COR-L47 (cell line): ENCODE measurements at places on chromosomes 5 and 9.
A peak's percentile ranks its signal among the peaks of the same experiment; 100 is the strongest.

DNA sequence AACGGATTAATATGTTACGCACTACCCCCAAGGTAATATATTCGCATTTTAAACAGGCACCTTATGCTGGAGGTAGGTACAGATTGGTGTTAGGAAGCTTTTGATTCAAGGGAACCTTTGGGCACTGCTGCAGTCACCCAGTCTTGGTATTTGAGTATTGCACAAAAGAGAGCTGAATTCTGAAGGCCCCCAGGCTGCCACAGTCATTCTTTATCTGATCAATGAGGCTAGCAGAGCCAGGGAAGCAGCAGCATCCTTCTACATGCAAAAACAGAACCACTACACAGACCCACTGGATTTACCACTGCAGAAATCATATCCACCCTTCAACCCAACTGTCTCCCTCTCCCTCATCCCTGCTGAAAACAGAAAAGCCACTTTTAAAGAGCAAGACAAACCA is 121.2 kb upstream of the GRIN3A start:
- DNase-seq, result no peak

GRCh38 chr5:138979684-138980280 is 104.6 kb upstream of the LRRTM2 start:
- DNase-seq, result no peak

- no peak for DNase-seq
Observed at GRCh38 chr9:68507130-68507805, 33.4 kb downstream of the TMEM252 start.

GRCh38 chr5:75412111-75412990 is 75.3 kb downstream of the HMGCR start:
- DNase-seq, result no peak

DNA sequence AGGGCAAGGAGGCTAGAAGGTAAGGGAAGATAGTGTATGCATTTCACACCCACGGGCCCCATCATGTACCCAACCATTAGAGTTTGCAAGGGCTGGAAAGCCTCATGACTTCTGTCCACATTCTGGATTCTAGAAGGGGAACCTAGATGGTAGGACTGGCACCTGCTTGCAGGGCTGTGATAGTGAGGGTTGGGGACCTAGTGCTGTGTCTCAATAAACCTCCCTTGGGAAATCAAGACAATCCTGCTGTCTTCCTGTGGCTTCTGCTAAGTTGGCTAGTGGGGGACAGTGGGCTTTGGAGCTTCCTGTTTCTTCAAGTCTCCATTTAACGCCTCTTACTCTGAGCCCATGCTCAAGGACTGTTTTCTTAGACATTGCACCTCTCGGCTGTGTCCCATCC is 43.6 kb upstream of the SYNPO start:
- no peak for DNase-seq

- no peak for DNase-seq
Observed at GRCh38 chr5:57383093-57383861, 99.3 kb downstream of the ACTBL2 start.

GRCh38 chr9:83287021-83287420 is 224.1 kb upstream of the RASEF start:
- DNase-seq, result no peak

DNA sequence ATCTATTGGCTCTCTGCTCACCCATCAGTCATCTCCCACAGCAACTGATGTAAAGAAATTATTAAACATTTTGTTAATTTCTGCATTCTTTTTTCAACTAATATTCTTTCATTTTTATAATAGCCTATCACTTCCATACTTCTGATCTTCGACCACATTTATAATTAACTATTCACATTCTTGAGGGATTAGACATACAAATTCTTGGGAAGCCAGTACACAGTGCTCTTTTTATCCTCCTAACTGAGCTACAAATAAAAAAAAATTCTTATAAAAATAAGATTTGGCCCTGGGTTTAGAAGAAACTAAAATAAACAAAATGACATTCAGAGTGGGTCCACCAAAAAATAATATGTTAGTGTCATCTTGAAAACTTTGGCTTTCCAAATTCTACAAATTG is 103.7 kb upstream of the ITGA1 start:
- DNase-seq, result no peak

GRCh38 chr5:32027717-32028458 is 146.2 kb downstream of the GOLPH3 start:
- DNase-seq, result no peak

- no peak for DNase-seq
Observed at GRCh38 chr5:14215901-14216300, 72.8 kb downstream of the TRIO start.

DNA sequence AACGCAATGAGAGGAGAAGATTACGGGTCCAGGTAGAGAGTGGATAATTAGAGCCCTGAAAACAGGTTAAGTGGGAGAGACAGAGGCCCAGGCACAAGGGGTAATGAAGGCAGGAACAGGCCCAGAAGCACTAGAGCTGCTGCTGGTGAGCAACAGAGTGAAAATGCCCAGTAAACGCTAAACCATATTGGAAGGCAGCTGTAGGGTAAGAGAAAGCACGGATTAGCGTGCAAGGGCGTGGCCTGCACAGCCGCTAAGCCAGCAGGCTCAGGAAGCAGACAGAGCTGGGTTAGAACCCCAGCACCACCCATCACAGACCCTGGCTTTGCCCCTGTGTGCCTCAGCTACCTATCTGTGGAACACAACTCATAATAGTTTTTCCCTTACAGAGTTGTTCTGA is 93.2 kb downstream of the PAX5 start:
- no peak for DNase-seq

GRCh38 chr9:129202613-129203555 is 24.8 kb upstream of the IER5L start:
- DNase-seq, result peak; percentile 26

DNA sequence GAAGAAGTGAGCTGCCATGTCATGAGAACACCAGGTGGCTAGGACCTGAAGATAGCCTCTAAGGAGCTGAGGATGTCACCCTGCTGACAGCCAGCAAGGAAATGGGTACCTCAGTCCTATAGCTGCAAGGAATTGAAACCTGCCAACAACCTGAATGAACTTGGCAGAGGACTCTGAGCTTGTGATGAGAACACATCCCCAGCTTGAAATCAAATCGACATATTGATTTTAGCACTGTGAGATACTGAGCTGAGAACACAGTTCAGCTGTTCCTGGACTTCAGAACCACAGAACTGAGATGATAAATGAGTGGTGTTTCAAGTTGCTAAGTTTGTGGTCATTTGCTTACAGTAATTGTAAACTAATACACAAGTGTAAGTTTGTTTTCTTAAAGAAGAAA is 5.5 kb upstream of the RASEF start:
- no peak for DNase-seq

- no peak for DNase-seq
Observed at GRCh38 chr5:175378444-175379028, 65.4 kb downstream of the DRD1 start.

DNA sequence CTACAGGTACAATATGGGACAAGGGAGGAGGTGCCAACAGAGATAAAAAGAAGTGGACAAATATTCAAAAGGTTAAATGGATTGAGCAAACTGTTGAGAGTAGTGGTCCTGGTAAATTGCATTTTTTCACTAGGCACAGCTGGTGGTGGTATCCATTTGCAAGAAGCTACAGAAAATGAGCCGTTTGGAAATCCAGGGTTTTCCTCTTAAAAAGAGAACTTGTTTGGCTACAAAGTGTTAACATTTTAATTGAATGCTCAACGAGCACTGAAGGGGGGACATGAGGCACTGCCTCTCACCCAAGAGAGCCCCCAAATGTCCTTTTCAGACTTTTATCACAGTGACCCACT is 491 bp upstream of the ZCCHC9 start:
- no peak for DNase-seq

- DNase-seq, result no peak
Observed at GRCh38 chr9:281741-282645, 67.3 kb downstream of the DOCK8 start.

DNA sequence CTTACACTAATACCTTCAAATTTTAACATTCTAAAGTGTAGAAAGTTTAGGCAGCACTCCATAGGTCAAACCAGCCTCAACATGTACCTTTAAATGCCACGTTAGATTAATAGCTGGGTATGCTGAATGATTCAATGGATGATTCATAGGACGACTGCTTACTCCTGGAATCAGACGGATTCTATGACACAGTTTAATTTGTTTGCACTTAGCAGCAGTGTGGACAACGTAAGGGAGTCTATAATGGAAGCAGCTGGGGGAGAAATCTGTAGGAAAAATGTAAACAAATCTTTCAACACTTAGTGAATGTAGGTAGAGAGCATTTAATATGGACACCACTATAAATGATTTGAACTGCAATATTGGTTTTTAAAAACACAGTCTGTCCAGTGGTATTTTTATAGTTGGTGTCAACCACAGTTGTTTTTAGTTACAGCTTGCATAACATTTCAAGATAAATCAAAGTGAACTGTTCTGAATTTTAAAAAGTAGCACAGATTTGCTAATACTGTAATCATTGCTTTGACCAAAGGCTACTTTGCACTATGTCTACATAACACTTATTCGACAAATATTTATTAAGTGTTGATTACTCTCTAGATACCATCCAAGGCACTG is 701.5 kb upstream of the MEF2C start:
- no peak for DNase-seq

GRCh38 chr5:139651853-139652787 is 4.0 kb downstream of the CXXC5 start:
- DNase-seq, result no peak

GRCh38 chr5:140363631-140364471 is 3.9 kb downstream of the SLC4A9 start:
- DNase-seq, result no peak

- DNase-seq, result no peak
Observed at GRCh38 chr5:15719784-15720183, 219.8 kb downstream of the FBXL7 start.

DNA sequence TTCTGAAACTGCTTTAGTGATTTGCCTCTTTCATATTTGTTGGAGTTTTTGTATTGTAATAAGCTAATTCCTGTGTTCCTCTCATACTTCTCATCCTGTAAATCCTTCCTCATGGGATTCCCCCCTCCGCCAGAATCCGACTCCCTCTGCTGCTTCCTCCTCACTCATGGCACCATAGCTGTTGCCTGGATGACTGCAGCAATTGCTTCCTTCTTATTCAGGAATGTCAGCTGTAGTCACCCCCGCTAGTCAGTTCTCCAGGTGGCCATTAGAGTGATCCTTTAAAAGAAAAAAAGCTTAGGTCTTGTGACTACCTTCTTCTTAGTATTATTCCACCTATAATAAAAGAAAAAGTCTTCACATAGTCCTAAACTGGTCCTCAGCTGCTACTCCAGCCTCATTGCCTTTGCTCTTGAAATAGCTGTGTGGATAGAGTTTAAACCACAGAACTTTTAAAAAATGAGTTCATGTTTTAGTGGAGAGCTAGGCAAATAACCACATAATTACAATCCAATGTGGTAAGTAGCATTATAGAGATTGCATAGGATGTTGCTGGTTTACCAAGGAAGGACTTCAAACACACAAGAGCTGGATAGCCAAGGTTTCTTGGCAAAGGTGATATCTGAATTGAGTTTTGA is 227.3 kb downstream of the KDM4C start:
- no peak for DNase-seq

DNA sequence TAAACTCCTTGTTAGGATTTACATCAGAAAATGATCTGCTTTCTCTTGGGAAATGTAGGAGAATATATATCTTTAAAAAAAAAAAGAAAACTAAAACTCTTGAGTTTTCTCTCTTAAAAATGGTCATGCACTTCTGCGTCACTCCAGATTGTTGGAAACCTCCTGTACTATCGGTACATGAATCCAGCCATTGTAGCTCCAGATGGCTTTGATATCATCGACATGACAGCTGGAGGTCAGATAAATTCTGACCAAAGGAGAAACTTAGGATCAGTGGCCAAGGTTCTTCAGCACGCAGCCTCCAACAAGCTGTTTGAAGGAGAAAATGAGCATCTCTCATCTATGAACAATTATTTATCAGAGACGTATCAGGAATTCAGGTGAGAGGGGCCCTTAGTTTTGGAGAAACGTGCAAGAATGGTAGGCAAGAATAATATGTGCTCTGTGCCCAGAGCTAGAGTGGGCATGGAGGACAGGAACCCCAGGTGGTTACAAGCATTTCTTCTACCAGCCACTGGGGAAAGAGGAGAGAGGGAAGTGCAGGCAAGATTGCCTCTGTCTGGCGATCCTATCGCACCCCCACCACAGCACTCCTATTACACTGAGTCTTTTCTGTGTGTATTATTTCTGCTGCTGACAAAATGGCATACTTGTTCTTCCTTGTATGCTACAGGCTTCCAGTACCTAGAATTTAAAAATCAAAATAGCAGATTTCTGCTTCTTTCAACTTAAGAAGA is 41.4 kb upstream of the F2R start:
- DNase-seq, result no peak

- DNase-seq, result no peak
Observed at GRCh38 chr9:100449420-100449819, 22.5 kb downstream of the MSANTD3 start.

GRCh38 chr5:53971551-53971950 is 338.8 kb downstream of the ARL15 start:
- DNase-seq, result no peak

DNA sequence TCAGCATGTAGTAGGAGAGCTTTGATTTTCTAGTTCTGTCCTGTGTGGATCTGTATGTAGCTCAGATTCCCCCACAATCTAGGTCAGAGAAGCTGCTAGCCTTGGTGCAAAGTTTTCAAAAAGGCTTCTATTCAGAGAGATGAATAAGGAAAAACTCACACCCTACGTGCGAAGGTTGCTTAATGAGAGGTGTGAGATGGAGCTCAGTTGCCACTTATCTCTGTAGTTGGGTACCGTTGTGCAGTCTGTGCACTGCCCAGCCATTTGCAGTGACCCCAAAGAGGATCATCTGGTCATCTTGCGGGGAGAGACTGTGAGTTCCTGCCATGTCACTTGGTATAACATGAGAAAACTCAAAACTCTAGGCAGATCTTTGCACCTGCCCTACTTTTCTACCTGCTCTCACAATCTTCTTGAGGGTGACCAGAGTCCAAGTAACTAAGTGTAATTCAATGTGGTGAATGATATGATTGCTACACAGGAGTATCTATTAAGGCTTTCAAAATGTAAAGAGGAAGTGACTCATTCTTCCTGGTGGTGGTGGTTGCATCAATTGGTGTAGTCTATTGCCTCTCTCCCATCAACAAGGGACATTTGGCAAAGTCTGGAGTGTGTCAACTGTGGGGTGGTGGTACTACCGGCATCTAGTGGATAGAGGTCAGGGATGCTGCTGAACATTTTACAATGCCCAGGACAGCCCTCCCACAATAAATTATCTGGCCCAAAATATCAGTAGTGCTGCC is 65.2 kb downstream of the TMC1 start:
- no peak for DNase-seq
